B cell (primary cell): ENCODE measurements at places on chromosomes 2 and 18. TPM values are rescaled to one million over a fixed set of nuclear protein-coding genes. Genes with fewer than 3 reads are reported as not detected.
A peak's percentile ranks its signal among the peaks of the same experiment; 100 is the strongest.

GRCh38 chr18:23702606-23703005, 13.4 kb downstream of the LAMA3 start:
- no peak overlapping the region for H3K27ac ChIP-seq
- no peaks in the 10 kb centered on the region for H3K4me1 ChIP-seq
- DNase-seq: no peak
- no peaks in the 10 kb centered on the region for H3K36me3 ChIP-seq
- H3K27me3 ChIP-seq: peaks cover 5% of the 10 kb centered on the region

LPIN2 gene
- 31.0 and 32.9 TPM in 2 replicates for total RNA-seq

GRCh38 chr2:64143169-64144056, 807 bp downstream of the PELI1 start:
- peak overlapping the region; percentile 86 for H3K27ac ChIP-seq
- H3K27me3 ChIP-seq: no peaks in the 10 kb centered on the region
- peaks cover 29% of the 10 kb centered on the region for H3K4me1 ChIP-seq
- peak overlapping the region; percentile 77 for H3K4me3 ChIP-seq
- peak; percentile 67 for DNase-seq

DNA sequence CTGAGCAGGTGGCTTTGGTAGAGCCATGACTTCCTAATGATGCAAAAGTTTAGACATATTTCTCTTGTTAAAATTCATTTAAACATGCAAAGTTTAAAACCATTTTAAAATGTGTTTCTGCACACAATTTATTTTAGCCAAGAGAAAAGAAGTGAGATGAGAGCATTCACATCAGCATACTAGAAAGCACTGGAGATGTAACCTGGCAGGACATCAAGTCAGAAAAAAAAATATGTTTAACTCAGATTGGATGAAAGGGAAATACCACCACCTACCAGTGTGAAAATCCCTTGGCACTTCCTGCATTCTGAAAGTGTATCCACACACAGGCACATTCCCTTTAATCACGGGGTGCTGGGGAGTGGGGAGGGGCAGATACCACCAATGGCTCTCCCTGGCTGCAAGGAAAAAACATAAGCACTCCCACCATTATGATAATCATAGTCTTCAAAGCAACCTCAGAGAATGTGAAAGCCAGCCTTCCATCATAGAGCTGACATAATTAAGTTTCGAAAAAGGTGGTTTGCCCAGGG, 25.0 kb downstream of the DNER start:
- no peaks in the 10 kb centered on the region for H3K4me1 ChIP-seq
- no peak overlapping the region for H3K4me3 ChIP-seq
- no peaks in the 10 kb centered on the region for H3K27me3 ChIP-seq

DNA sequence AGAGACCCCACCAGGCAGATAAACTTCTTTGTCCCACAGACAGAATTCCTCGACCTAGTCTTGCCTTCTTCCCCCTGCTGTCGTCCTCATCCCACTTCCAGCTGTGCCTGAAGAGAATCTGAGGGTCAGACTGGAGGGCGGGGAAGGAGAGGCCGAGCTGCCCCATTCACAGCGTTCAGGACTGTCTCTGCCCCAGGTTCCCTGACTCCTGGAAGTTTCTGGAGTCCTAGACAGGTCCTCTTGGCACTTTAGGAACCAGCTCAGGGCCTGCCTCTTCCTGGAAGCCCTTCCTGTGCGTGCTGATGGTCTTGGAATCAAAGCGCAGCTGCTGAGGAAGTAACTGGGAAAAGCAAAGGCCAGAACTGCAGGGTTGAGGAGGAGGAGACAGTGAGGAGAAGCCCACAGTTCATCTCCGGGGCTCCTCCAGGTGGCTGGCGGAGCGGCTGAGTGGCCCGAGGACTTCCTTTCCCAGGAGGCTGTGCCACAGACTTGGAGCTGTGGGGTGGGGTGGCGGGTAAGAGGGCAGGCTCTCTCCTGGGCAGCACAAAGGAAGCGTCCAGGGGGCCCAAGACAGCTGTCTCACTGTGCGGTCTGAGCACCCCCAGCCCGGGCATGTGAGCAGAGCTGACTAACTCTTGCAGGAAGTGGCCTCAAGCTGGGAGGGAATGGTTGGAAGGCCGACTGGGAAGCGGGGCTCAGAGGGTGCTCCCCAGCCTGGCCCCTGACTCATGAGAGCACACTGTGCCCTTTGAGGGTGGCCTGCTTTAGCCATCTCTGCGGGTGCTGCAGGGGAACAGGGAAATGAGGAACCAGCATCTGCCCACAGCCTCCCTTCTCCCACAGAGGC, 39.5 kb downstream of the SDC1 start:
- H3K36me3 ChIP-seq: no peaks in the 10 kb centered on the region
- no peak for DNase-seq
- no peaks in the 10 kb centered on the region for H3K4me1 ChIP-seq

MAP3K19 gene
- not detected in 2 replicates for total RNA-seq

- no peak overlapping the region for H3K27ac ChIP-seq
- no peaks in the 10 kb centered on the region for H3K27me3 ChIP-seq
- DNase-seq: no peak
- H3K4me1 ChIP-seq: peaks cover 6% of the 10 kb centered on the region
- H3K4me3 ChIP-seq: no peak overlapping the region
These were observed 41.8 kb downstream of the PSMA8 start for GRCh38 chr18:26175481-26175880.

GRCh38 chr2:231037202-231037730, at the start of gene C2orf72:
Gene C2orf72 (plus strand): TSS chr2:231037523. CDS start chr2:231037566, 43 bp downstream.
- H3K4me1 ChIP-seq: peaks cover 16% of the 10 kb centered on the region
- H3K4me3 ChIP-seq: no peak within 1 kb of the TSS
- no peaks in the 10 kb centered on the region for H3K27me3 ChIP-seq

FAM136A gene
- 41.6 and 41.7 TPM in 2 replicates for total RNA-seq

MYO5B gene
- 0.24 and 0.30 TPM in 2 replicates for total RNA-seq

- H3K27me3 ChIP-seq: no peaks in the 10 kb centered on the region
- H3K4me3 ChIP-seq: no peak overlapping the region
- no peak overlapping the region for H3K27ac ChIP-seq
- H3K4me1 ChIP-seq: peaks cover under 1% of the 10 kb centered on the region
- DNase-seq: no peak
These were observed 53.1 kb downstream of the HPCAL1 start for GRCh38 chr2:10355471-10356438.

- DNase-seq: no peak
- peaks cover 35% of the 10 kb centered on the region for H3K4me1 ChIP-seq
- no peak overlapping the region for H3K27ac ChIP-seq
These were observed 33.0 kb downstream of the SP140L start for GRCh38 chr2:230360028-230360427.

GRCh38 chr18:78735131-78736014, 244.2 kb upstream of the SALL3 start:
- H3K27me3 ChIP-seq: no peaks in the 10 kb centered on the region
- no peak overlapping the region for H3K27ac ChIP-seq
- no peak for DNase-seq
- no peaks in the 10 kb centered on the region for H3K4me1 ChIP-seq

TXNDC2 gene
- total RNA-seq: 0.22 and 0.73 TPM in 2 replicates

TEKT4 gene
- not detected in 2 replicates for total RNA-seq

FSHR gene
- not detected in 2 replicates for total RNA-seq

UGT1A5 gene
- total RNA-seq: not detected in 2 replicates

ST6GAL2 gene
- total RNA-seq: not detected in 2 replicates

DNA sequence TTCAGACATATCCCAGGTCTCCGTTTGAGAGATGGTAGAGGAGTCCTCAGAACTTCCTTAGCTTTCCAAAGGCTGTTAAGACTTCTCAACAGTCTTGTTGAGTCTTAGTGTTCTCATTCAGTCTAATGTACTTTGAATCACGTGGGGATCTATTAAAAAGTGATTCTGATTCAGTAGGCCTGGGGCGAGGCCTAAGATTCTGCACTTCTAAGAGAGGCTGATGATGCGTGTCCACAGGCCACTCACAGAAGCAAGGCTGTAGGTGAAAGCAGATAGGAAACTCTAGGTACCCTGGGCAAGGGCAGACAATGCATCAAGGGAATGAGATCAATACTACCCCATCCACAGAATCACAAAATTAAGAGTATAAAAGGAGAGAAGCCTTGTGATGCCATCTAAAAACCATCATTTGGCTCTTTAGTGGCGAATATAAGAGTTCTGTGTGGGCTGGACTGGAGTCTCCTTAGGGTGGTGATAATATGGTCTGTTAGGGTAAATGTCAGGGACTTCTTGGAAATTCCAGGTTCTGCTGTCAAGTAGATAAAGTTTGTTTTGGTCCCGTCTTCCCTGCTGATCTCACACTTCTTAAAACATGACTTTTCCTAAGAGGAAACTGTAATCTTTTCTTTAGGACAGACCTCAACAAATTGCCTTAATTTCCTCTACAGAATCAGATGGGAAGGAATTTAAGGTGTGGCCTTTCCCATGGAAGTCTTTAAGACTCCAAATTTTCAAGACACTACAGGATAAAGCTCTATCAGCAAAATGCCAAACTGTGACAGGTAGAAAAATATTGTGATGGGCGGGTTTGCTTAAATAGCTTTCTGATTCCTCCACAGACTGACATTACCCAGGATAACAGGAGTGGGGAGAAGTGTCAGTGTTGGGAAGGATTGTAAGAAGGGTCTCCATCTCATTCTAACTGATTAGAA, 45.7 kb upstream of the NEMP2 start:
- DNase-seq: no peak
- peaks cover 9% of the 10 kb centered on the region for H3K4me1 ChIP-seq
- no peaks in the 10 kb centered on the region for H3K36me3 ChIP-seq
- H3K4me3 ChIP-seq: no peak overlapping the region
- H3K27ac ChIP-seq: no peak overlapping the region

GRCh38 chr2:58376592-58376991, 135.5 kb upstream of the FANCL start:
- H3K4me1 ChIP-seq: no peaks in the 10 kb centered on the region
- H3K27me3 ChIP-seq: no peaks in the 10 kb centered on the region

ASB3 gene
- 30.7 and 38.4 TPM in 2 replicates for total RNA-seq

DNA sequence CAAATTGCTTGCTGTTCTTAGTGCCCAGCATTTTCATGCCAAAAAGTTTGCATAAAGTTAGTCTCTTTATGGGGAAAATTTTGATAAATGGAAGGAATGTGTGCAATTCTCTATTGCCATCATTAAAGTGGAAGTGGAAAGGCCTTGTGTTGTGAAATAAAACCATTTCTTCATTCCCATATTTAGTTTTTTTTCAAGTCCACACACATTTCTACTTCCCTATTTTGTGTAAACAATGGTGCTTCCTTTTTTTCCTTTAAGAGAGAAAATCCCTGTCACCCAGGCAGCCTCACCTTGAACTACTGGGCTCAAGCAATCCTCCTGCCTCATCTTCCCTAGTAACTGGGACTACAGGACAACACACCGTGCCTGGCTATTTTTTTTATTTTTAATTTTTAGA, 42.3 kb upstream of the NCOA1 start:
- H3K4me1 ChIP-seq: no peaks in the 10 kb centered on the region
- no peaks in the 10 kb centered on the region for H3K36me3 ChIP-seq
- DNase-seq: no peak
- no peak overlapping the region for H3K27ac ChIP-seq
- H3K27me3 ChIP-seq: no peaks in the 10 kb centered on the region

GRCh38 chr2:219798430-219798829, 171.0 kb downstream of the SLC4A3 start:
- DNase-seq: no peak
- no peaks in the 10 kb centered on the region for H3K4me1 ChIP-seq
- no peak overlapping the region for H3K27ac ChIP-seq
- no peaks in the 10 kb centered on the region for H3K36me3 ChIP-seq
- H3K4me3 ChIP-seq: no peak overlapping the region
- no peaks in the 10 kb centered on the region for H3K27me3 ChIP-seq

GRCh38 chr2:53432936-53433335, 334.7 kb upstream of the CHAC2 start:
- no peaks in the 10 kb centered on the region for H3K4me1 ChIP-seq
- no peak for DNase-seq
- no peak overlapping the region for H3K27ac ChIP-seq

GRCh38 chr2:161321944-161322648, 13.9 kb downstream of the PSMD14 start:
- no peak for DNase-seq
- no peak overlapping the region for H3K27ac ChIP-seq

DNA sequence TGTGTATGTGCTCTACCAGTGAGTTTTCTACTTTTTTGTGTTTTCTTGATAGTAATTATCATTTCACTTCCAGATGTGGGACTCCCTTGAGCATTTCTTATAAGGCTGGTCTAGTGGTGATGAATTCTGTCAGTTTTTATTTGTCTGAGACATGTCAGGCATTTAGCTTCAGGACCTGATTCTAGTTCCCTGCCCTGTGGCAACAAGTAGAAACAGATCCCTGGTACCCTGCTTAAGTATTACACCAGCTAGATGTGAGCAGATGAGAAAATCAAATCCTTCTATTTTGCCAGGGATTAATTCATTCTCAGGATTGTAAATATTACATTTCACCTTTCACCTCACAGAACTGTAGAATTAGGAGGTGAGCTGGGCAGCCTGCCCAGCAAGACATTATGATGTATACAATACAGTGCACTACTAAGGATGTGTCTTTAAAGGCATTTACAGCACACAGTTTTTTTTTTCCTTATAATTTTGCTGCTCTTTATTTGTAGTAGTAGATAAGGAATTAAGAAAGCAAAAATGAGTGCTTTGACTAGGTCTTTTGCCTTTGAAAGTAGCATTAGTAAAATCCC, 35.1 kb downstream of the GALM start:
- H3K4me1 ChIP-seq: no peaks in the 10 kb centered on the region
- DNase-seq: no peak
- no peak overlapping the region for H3K27ac ChIP-seq
- H3K27me3 ChIP-seq: no peaks in the 10 kb centered on the region
- no peak overlapping the region for H3K4me3 ChIP-seq

GRCh38 chr2:42897358-42897757, 105.0 kb upstream of the HAAO start:
- H3K4me1 ChIP-seq: no peaks in the 10 kb centered on the region
- H3K27ac ChIP-seq: no peak overlapping the region
- no peak overlapping the region for H3K4me3 ChIP-seq
- no peaks in the 10 kb centered on the region for H3K27me3 ChIP-seq

GRCh38 chr2:130374587-130375290, 18.9 kb downstream of the PTPN18 start:
- peaks cover 45% of the 10 kb centered on the region for H3K4me1 ChIP-seq
- DNase-seq: no peak
- H3K27ac ChIP-seq: no peak overlapping the region
- H3K4me3 ChIP-seq: no peak overlapping the region

ABHD1 gene
- 0.73 and 1.5 TPM in 2 replicates for total RNA-seq

DNA sequence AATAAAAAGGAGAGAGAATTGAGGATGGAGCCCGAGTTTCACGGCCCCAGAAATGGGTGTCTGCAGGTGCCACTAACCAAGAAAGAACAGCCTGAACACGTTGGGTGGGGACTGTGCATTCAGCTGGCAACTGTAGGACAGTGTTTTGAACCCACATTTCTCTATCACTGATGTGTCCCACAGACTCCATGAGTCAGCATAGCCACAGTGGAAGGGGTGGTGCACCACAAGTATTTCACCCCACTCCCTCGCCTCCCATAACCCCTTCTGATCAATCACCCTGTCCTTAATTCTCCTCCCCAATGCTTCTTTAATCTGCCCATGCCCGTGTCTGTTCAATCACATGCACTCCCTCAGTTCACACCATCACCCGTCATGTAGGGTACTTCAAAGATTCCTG, 291.5 kb downstream of the ZNF516 start:
- H3K4me3 ChIP-seq: no peak overlapping the region
- H3K4me1 ChIP-seq: no peaks in the 10 kb centered on the region
- DNase-seq: no peak

GRCh38 chr2:99656994-99657393, 167.2 kb upstream of the REV1 start:
- no peaks in the 10 kb centered on the region for H3K4me1 ChIP-seq
- no peak for DNase-seq
- H3K36me3 ChIP-seq: peaks cover 50% of the 10 kb centered on the region
- no peaks in the 10 kb centered on the region for H3K27me3 ChIP-seq
- H3K27ac ChIP-seq: no peak overlapping the region
